ENCODE measurements at places on chromosomes 7 and 10.

DNA sequence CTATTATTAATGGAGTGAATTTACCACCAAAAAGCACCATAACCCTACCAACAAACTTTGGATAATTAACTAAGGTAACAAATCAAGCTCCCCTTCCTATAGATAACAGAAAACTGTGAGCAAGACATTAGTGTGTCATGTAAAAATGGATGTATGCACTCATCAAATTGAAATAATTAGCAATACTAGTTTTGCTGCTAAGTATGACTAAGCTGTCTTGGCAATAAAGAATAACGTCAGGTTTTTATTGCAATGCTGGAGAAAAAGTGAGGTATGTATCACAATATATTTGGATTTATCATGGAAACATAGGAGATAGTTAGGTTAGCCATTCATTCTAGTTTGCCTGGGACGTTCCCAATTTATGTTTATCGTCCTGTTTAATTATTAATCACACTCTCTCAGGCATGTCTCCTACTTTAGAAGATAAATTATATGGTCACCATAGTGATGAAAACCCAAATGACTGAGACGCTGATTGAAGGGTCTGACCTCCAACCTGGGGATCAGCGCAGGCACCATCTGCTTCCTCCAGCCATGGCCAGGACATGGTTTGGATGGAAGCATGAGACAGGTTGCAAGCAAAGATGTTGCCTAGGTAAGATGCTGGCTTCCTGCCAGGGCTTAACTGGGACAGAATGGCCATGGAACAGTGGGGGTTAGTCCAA lies 125.6 kb downstream of the FANK1 start:
- DNase-seq: no peak

DNA sequence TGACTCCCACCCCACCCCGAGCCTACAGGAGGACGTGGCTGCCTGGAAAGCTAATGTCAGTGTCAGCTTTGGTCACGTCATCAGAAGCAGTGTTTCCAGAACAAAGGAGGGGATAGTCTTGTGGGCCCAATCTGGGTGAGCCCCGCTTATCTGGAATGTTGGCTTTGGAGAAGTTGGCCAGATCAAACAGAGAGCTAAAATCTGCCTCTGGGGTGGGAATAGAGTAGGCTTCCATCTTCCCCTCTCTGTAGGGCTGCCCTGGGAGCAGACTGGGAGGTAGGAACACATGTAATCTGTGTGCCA lies 32.5 kb downstream of the SRRM3 start:
- DNase-seq: no peak

DNA sequence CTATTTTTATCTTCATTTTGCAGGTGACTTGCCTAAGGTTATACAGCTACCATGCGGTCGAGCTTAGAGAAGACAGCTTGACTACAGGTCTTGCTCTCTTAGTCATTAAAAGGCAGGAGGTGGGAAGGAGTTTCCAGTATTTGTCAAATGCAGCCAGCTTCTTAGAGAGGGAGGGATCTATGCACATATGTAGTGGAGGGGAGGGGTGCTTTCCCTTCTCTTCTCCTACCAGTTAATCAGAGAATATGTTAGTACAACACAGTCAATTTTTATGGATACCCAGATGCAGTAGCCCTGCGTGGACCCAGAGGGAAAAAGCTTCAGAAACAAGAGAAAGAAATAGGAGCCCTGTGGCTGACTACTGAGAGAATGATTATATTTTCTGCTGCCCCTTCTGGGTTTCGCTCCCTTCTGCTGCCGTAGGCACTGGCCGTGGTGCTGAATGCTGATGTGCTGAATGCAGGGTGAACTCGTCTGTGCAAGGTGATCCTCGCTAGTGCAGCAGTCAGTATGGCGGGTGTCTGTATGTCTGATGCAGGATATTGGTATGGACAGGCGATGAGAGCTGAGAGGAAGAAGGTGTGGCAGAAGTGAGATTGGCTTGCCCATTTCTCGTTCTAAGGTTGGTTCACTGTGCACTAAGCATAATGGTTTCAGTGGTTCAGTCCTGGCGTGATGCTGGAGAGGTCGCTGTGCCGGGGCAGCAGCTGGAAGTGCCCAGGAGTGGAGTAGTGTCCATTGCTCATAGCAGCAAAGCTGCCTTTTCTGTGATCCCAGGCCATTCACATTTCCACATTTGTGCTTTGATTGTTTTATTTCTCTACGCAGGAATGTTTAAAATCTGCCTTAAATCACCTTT lies 189.2 kb upstream of the PODXL start:
- DNase-seq: no peak

- no peak for DNase-seq
Measured at GRCh38 chr7:150340875-150341262, 560 bp downstream of the RARRES2 start.

- DNase-seq: no peak
Measured at GRCh38 chr7:77282897-77283296, 83.3 kb upstream of the FGL2 start.

- no peak for DNase-seq
Measured at GRCh38 chr10:43679509-43679908, 30.8 kb upstream of the ZNF32 start.

GRCh38 chr10:22505911-22506685 lies 160.8 kb downstream of the SPAG6 start:
- no peak for DNase-seq

DNA sequence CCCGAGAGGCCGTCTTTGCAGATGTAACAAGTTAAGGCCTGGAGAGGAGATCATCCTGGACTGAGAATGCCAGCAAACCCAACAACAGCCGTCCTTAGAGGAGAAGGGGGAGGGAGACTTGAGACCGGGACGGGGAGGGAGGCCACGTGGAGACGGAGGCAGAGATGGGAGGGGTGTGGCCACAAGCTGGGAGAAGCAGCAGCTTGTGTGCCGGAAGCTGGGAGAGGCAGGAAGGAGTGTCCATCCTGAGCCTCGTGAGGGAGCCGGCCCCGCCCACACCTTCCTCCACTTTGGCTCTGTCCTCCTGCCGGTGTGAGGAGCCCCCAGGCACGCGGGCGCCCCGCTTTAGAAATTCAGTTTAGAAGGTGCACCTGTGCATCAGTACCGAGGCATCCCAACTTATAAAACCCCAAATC lies 95.7 kb downstream of the DNAJB6 start:
- no peak for DNase-seq

- no peak for DNase-seq
Measured at GRCh38 chr7:76054123-76055120, 6.5 kb downstream of the MDH2 start.

- DNase-seq: no peak
Measured at GRCh38 chr10:49767752-49768151, 5.6 kb upstream of the OGDHL start.

GRCh38 chr7:147089051-147089461 lies 972.5 kb downstream of the CNTNAP2 start:
- DNase-seq: no peak

GRCh38 chr10:132696728-132697577 lies 89.0 kb downstream of the NKX6-2 start:
- DNase-seq: no peak

GRCh38 chr10:79457256-79457785 lies 11.9 kb upstream of the ZCCHC24 start:
- DNase-seq: no peak

GRCh38 chr7:39304668-39305405 lies 261.4 kb upstream of the YAE1 start:
- no peak for DNase-seq

DNA sequence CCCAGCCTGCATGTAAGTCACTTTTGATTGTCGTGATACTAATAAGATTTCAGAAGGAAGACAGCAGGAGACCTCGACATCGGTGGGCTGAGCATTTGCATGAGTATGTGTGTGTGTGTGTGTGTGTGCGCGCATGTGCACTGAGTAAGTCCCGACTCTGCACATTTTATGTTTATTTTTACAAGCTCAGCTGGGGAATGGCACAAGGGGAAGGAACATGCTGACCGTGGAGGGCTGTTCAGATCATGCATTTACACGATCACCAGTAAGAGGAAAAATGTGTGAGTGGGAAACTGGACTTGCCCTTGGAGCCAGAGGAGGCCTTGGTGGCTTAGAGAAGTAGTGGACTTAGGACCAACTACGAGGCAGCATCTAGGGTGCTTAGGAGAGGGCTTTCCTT lies 41.3 kb downstream of the IL2RA start:
- no peak for DNase-seq

DNA sequence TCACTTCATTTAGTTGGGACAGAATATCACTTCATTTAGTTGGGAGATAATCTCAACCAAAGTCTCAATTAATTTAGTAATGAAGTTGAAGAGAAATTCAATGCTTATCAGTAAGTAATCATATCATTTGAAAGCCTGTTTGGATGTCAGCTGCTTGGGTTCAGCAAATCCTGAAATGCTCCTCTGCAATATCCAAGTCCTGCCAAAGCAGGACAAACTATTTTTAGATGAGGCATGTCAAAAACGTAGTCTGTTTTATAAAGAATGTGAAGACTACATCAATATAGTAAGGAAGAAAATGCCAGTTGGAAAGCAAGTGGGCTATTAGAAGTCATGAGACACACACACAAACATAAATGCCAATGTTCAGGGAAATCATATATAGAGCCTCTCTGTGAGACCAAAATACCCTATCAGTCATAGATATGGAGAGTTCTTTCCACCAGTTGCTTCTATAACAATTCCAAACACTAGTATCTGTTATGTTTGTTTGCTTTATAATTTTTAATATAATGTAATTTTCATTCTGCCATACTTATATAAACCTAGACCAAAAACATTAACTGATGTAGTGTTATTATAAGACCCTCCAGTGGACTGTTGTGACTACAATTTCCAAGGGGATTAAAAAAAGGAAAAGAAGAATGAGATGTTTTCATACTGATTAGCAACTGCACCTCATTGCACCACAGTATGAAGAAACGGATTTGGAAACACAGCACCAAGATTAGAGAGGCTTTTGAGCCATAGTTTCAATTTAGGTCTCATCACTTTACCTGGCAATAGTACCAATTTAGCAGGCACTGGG lies 160.7 kb downstream of the LRRTM3 start:
- no peak for DNase-seq

- peak; percentile 21 for DNase-seq
Measured at GRCh38 chr7:98051118-98051744, 55.4 kb upstream of the LMTK2 start.

GRCh38 chr10:129968020-129968852 lies 4.2 kb upstream of the EBF3 start:
- DNase-seq: no peak

DNA sequence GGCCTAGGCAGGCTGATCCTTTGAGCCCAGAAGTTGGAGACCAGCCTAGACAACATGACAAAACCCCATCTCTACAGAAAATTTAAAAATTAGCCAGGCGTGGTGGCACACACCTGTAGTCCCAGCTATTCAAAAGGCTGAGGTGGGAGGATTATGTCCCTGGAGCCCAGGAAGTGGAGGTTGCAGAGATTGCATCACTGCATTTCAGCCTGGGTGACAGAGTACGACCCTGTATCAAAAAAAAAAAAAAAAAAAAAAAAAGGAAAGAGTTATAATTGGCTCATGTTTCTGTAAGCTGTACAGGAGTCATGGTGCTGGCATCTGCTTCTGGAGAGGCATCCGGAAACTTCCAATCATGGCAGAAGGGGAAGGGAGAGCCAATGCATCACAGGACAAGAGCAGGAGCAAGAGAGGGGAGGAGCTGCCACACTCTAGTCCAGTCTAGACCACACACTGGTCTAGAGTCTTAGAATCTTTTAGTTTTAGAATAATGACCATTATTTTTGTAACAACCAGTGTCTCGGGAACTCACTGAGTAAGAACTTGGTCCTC lies 16.8 kb downstream of the DOCK1 start:
- DNase-seq: no peak

DNA sequence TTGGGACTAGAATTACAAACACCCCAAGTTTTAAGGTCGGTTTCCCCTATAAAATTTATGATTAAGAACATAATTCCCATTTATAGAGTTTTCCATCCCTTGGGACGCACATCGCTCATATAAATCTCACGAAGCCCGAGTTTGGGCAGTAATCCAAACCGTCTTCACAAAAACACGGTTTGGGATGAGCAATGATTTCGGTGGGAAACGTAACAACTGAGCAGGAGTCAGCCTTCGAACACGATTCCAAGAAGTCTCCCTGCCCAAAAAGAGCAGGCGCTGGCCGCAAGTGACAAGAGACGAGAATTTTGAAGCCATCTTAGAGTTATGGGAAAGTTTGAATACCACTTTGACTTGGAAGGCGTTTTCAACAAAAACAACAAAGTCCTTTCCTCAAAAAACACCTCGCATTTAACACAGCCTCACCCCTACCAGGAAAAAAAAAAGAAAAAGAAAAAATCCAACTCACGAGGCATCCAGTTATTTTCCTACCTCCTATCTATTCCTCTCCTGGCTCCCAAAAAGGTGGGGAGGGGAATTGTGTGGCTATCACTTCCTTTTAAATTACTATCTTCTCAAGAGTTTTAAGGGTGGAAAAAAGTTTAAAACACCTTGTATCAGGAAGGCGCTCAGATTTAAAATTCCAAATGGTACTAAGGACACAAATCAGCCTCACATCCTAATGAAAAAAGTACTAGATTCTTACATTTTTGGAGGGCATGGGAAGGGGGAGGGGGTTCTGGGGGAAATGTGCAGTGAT lies 1.6 kb downstream of the SEPHS1 start:
- DNase-seq: no peak

- DNase-seq: no peak
Measured at GRCh38 chr7:30193336-30193943, 58.7 kb downstream of the MTURN start.

DNA sequence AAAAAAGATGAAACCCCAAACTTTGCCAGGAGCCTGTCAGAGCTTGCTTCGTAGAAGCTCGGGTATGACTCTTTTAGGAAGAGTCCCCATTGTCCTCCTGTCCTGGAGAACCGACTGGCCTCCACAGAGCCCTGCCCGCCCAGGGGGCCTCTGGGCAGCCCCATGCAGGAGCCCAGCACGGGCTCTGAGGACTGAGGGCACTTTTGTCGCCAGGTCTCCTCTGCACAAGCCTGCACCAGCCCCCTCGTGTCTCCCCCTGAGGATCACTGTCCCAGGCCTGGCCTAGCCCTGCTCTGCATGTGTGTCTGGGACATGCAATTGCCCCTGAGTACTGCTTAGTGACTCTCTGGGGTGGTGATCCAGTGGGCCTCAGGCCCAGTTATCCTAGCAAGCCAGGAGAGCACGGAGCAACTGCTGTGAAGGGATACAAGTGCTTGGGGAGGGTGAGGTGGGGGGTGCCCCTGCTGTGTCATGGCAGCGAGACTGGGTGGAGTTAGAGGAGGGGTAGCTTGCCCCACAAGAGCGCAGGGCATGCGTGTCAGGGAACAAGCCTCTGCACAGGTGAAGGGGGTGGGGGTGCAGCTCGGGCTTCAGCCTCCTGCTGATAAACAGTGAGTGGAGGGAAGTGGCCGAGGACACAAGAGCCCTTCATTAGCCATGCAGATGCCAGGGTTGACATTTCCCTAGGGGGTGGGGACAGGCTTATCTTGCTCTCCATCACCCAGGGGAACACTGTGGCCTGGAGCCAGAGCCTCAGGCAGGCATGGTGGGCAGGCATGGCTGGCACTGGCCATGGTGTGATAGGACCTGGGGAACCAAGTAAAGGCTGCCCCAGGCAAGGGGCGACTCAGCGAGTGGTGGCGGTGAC lies 143.4 kb downstream of the C10orf105 start:
- DNase-seq: no peak

GRCh38 chr7:40733578-40733977 lies 598.8 kb downstream of the SUGCT start:
- DNase-seq: no peak
